ENCODE measurements at places on chromosomes 13 and 19. TPM values are rescaled to one million over a fixed set of nuclear protein-coding genes. Genes with fewer than 3 reads are reported as not detected.

The TEX26 gene
- total RNA-seq = not detected

The ZNF296 gene
- 0.13 TPM for total RNA-seq

The SIGLECL1 gene
- not detected for total RNA-seq

The ARMC6 gene
- 15.9 TPM for total RNA-seq

The ZNF558 gene
- 11.7 TPM for total RNA-seq

The ERICH6B gene
- total RNA-seq = not detected

The CLEC17A gene
- total RNA-seq = not detected

The PTGER1 gene
- total RNA-seq = not detected

The C2CD4C gene
- total RNA-seq = 2.7 TPM

The MYO16 gene
- total RNA-seq = 0.92 TPM

The REEP6 gene
- total RNA-seq = 3.3 TPM

The PSG1 gene
- not detected for total RNA-seq

The C19orf85 gene
- not detected for total RNA-seq

The VSTM2B gene
- not detected for total RNA-seq

The ALOX5AP gene
- 5.4 TPM for total RNA-seq

The RPS5 gene
- 394 TPM for total RNA-seq

The AP2S1 gene
- total RNA-seq = 77.3 TPM

The SLC10A2 gene
- total RNA-seq = not detected

The FFAR1 gene
- not detected for total RNA-seq

The FEM1A gene
- 33.2 TPM for total RNA-seq

The GPC6 gene
- total RNA-seq = 1.4 TPM

The NXNL1 gene
- total RNA-seq = 0.59 TPM

The PDX1 gene
- not detected for total RNA-seq

The SH2D3A gene
- total RNA-seq = 0.40 TPM

The INSR gene
- total RNA-seq = 113 TPM

The GNG8 gene
- total RNA-seq = not detected

The DPF1 gene
- total RNA-seq = 0.51 TPM

The TMEM238 gene
- total RNA-seq = 0.65 TPM

The POSTN gene
- 109 TPM for total RNA-seq

The HSPB6 gene
- 863 TPM for total RNA-seq

The GRIN2D gene
- total RNA-seq = 0.70 TPM

The ACP7 gene
- total RNA-seq = not detected

The NLRP11 gene
- total RNA-seq = not detected
